ENCODE measurements at places on chromosomes 1 and 21.
A peak's percentile ranks its signal among the peaks of the same experiment; 100 is the strongest.

GRCh38 chr21:19261731-19262376 lies 858.3 kb upstream of the TMPRSS15 start:
- no peak for DNase-seq

DNA sequence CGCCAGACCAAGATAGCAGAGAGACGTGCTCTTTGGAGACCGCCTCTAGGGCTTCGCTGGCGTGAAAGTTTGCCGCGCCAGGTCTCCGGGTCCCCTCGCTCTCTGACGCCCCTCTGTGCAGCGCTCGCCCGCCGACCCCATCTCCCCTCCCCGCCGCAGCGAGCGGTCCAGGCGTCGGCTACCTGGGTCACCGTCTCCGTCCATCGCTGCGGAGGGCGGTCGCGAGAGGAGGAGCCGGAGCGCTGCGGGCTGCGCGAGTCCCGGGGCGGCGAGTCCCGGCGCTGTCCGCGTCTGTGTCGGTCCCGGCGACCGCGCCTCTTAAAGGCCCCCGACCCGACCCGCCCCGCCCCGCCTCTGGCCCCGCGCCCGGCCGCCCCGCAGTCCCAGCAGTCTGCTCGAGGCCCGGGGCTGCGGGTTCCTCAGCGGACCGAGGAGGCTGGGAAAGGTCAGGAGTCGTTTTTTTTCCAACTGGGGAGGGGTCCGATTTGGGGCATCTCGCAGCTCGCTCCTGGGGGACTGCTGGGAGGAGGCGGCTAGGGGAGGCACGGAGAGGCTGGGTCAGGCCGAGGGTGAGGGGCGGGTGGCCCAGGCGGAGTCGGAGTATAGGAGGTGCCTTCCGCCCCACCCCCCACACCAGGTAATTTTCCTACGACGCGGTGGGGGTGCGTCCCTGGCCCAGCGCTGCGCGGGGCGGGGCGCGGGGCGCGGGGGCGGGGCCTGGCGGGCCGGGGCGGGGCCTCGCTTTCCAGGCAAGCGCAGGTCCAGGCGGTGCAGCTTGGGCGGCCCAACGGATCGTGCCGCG lies at the start of the genes FBXO2 and FBXO44:
Gene FBXO2, minus strand, starts transcription at position 293 of the 802 bp plus-strand sequence. Its CDS starts 89 bp downstream, at position 204.
Gene FBXO44, plus strand, starts transcription at position 741 of the 802 bp plus-strand sequence. CDS start 959 bp downstream, outside the sequence.
- peak; percentile 33 for DNase-seq

DNA sequence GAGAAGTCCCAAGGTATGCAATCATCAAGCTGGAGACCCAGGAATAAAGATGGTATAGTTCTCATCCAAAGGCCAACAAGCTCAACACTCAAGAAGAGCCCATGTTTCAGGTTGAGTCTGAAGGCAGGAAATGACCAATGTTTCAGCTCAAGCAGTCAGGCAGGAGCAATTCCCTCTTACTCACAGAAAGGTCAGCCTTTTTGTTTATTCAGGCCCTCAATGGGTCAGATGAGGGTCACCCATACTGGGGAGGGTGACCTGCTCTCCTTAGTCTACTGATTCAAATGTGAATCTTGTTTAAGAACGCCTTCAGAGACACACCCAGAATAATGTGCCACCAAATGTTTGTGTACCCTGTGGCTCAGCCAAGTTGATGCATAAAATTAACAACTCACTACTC lies 262.4 kb downstream of the USP25 start:
- no peak for DNase-seq

DNA sequence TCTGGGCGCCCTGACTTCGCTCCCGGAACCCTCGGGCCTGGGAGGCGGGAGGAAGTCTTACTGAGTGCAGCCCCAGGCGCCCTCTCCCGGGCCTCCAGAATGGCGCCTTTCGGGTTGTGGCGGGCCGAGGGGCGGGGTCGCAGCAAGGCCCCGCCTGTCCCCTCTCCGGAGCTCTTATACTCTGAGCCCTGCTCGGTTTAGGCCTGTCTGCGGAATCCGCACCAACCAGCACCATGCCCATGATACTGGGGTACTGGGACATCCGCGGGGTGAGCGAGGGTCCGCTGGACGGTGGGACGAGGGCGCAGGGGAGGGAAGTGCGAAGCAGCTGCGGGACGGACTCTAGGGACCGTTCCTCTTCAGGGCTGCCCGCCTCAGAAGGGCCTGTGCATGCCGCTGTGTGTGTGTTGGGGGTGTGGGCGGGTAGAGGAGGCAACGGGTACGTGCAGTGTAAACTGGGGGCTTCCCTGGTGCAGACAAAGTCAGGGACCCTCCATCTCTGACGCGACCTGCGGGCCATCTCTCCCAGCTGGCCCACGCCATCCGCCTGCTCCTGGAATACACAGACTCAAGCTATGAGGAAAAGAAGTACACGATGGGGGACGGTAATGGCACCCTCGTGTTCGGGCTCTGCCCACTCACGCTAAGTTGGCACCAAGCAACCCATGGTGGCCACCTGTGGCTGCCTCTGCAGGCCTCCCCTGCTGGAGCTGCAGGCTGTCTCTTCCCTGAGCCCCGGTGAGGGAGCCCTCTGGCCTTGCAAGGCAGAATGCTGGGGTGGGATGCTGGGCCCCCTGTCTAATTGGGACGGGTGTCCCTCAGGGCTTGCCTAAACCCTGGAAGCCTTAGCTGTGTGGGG lies at the start of gene GSTM1:
Gene GSTM1, plus strand, starts transcription at position 177 of the 859 bp plus-strand sequence. Its CDS starts 57 bp downstream, at position 234.
- peak; percentile 88 for DNase-seq

All from T-helper 2 cell treated with Interferon-gamma antibody and Interleukin-4, amounts not matched to agents 5 μg/mL and 100 μg/mL, for 36 hours (primary cell).